ENCODE measurements at places on chromosomes 4 and X. TPM values are rescaled to one million over a fixed set of nuclear protein-coding genes. Genes with fewer than 3 reads are reported as not detected.

DNA sequence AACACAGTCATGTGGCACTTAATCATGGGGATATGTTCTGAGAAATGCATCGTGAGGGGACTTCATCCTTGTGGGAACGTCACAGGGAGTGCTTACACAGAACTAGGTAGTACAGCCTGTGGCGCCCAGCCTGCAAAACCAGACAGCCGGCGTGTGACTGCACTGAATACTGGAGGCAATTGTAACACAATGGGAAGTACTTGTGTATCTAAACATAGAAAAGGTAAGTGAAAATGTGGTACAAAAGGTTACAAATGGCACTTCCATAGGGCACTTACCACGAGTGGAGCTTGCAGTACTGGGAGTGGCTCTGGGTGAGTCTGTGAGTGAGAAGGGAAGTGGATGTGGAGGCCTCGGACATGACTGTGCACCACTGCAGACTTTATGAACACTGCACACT is 5.2 kb downstream of the TLR3 start:
- DNase-seq, result no peak

- peak; percentile 46 for DNase-seq
Observed at GRCh38 chrX:39616098-39616729, 481.5 kb downstream of the BCOR start.

DNA sequence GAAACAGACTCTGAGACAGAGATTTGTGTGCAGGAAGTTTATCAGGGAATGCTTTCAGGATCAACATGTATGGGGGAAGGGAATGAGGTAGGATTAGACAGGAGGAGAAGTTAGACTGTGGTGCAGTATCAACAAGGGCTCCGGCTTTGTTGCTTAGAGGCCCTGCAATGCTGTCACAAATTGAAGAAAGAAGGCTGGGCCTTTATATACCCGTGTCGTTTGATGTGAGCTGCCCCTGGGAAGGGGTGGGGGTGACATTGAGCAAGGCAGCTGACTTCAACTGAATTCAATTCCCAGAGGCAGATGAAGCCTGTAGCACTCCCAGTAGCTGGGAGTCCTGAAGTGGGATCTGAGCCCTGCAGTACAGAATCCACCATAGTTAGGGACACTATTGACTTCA is 29.5 kb upstream of the USP9X start:
- no peak for DNase-seq

DNA sequence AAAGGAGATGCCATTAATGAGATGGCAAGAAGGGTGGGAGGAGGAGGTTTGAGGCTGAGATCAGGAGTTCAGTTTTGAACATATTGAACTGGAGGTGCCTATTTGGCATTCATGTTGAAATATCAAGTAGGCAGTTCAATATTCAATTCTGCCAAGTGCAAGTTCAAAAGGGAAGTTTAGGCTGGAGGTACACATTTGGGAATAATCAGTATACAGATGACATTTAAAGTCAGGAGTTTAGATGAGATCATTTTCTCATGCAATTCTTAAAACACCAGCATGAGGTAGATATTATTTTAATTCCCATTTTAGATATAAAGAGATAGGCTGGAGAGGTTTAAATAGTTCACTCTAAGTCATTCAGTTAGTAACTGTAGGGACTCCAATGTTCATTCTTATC is 26.1 kb downstream of the COQ2 start:
- DNase-seq, result no peak

DNA sequence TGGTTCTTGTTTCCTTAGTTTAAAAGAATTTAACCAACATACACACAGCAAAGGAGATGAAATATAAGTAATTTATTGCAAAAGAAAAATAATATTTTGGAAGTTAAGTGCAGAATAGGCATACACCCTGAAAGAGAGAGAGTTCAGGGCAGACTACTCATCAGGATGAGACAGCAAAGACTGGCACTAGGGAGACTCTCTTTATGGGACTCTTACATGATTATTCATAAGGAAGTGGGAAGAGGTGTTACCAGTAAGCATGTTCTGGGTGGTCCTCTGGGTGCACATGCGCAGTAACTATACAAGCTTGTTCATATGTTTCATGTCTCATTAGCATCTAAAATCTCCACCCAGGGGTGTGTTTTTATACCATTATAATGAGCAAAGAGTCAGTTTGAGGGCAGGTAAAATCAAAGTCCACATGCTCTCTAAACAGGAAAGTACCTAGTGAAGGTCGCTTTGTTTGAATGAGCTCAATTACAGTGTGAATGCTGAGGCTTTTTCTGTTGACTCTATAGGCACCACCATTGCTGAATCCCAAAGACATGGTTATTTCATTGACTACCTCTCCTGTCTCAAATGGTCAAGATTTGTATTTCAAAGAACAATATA is 38.2 kb upstream of the PRDM5 start:
- DNase-seq, result no peak

DNA sequence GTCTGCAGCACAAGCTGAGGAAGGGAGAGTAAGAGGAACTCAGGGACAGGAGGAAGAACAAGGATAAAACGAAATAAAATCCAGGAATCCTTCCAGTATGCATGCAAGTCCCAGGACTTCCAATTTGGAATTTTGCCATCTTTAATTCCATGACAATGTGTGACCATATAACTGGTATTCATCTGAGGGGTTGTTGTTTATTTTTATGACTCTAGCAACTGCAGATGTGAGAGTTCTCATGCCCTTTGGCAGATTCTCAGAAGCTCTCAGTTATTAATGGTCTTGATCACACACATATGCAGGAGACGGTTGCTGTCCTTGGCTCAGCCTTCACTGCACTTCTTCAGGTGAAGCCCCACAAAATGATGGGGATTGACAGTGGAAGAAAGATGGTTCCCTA is 148.2 kb downstream of the SMIM20 start:
- peak; percentile 51 for DNase-seq

DNA sequence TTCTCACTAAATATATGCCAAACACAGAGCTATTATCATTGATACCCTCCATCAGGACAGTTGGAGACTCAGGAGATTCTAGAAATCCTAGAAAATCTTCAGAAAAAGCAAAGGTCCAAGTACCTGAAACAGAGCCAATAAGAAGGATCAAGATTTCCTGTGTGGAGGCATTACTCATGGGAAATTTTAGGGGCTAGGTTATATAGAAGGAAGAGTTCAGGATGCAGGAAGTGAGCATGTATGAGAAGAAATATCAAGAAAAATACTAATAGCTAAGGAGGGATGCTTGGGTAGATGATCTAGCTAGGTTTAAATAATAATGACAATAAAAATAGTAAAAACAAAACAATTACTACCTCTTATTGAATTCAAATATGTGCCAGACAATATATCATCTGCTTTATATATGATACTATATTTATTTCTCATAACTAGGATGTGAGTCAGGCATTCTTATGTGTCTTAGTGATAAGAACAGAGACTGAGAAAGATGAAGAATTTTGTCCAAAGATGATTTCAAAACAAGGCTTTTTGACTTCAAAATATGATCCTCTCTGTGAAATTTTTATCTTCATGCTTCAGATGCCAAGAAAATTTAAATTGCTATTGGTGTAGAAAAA is 66.4 kb upstream of the HHIP start:
- no peak for DNase-seq

DNA sequence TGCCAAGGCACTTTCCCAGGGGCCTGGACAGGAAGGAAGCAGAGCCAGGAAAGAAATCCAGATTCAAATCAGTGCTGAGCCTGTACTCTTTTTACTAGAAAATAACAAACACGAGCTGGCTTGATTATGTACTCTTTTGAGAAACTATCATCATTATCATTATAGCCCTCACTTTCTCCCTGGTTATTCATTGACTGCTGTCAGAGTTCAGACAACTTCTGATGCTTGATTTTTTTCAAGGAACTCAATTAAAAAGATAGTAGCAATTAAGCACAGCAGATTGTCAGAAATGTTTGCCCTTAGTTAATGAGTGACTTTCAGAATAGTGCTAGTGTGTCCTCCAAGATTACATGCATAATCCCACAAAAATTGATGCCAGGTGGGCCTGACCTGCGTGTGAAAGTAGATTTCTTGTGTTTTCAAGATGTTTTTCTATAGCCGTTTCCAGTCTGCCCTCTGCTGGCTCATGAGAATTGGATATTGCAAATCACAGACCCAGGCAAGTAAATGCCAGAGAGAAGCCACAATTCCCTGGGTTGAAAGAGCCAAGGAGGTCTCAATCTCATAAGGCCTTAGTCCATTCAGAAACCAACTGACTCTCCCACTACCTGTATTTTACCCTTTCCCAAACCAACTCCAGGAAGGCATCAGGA is 14.3 kb upstream of the PNPLA4 start:
- DNase-seq, result no peak

- peak; percentile 14 for DNase-seq
Observed at GRCh38 chrX:30504309-30504708, 73.3 kb downstream of the TASL start.

GRCh38 chrX:48493890-48494364 is 14.9 kb upstream of the PORCN start:
- DNase-seq, result no peak

GRCh38 chr4:11701966-11702725 is 273.5 kb upstream of the HS3ST1 start:
- DNase-seq, result no peak

DNA sequence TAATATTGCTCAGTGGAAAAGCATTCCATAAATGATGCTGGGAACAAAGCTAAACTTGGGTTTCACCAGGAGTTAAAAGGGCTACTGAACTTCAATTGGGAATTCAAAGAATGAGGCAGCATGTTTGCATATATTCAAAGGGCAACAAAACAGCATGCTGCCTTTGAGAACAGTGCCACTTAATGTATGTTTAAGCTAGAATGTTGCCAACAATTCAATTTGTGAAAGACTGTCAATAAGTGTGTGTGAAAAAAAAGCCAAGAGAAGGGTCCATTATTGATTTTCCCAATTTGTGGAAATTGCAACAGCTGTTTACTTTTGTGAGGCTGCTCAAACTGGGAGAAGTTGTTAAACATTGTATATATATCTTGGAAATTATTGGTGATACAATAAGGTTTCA is 701.9 kb upstream of the ACTRT1 start:
- no peak for DNase-seq

GRCh38 chr4:24722026-24722568 is 73.3 kb upstream of the SOD3 start:
- DNase-seq, result no peak

GRCh38 chr4:61783050-61783449 is 582.9 kb downstream of the ADGRL3 start:
- DNase-seq, result no peak

GRCh38 chr4:48798117-48798516 is 18.0 kb upstream of the FRYL start:
- no peak for DNase-seq

DNA sequence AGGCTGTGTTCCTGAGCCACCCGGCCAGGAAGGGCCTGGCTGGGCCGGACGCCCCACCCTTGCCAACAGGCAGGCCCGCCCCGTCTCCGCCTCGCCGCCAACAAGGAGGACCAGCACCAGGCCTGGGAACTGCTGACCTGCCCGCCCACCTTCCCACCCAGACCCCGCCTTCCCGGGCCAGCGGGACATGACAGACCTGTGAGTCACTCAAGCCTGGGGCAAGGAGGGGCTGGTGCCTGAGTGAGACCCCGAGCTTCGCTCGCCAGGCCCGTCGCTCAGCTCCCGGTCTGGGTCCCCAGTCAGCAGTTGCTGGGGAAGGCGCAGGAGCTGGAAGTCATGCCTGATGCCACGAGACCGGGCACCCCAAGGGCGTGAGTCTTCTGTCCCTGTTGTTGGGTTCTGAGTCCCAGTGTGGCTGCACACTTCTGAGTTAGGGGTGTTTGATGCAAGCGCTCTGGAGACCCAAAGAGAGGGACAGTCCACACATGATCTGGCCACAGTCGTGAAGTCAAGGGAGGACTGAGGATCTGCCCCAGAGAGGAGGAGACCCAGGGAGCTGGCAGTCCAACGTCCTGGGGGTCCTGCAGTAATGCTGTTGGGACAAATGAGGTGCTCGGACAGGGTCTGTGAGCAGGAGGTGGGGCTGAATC is at the start of gene DNASE1L1:
Gene DNASE1L1, minus strand, starts transcription at position 33 of the 650 bp plus-strand sequence. CDS start 3,686 bp downstream, outside the sequence.
- DNase-seq, result no peak

DNA sequence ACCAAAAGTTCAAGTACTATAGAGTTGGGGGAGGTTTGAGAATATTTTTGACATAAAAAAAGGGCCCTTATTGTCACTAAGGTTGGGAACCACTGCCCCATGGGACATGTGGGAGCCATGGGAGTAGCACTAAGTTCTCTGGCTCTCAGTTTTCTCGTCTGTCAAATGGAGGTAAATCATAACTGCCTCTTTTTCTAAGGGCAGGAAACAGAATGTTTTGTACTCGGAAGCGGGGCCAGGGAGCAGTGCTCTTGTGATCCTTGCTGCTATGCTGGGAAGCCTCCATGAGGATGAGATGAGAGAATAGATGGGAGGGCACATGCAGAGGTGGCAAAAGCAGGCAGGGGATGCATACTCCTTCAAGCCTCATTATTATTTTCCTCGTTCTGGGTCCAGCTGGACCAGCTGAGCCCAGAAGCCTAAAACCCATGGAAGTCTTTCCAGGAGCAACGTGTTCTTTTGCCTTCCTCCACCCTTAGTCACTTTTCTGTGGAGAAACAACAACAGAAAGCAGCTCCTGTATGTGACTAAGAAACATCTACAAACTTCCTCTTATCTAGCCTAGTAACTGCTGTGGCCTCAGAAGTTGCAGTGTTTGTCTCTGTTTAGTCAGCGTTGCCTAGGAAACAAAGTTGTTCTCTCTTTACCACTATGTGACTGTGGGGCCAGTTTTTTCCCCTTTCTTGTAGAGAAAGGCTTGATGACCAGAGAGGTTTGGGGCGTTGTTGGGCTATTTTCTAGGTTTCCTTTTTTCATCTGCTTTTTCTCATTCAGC is 64.8 kb downstream of the TSC22D3 start:
- DNase-seq, result peak; percentile 73

DNA sequence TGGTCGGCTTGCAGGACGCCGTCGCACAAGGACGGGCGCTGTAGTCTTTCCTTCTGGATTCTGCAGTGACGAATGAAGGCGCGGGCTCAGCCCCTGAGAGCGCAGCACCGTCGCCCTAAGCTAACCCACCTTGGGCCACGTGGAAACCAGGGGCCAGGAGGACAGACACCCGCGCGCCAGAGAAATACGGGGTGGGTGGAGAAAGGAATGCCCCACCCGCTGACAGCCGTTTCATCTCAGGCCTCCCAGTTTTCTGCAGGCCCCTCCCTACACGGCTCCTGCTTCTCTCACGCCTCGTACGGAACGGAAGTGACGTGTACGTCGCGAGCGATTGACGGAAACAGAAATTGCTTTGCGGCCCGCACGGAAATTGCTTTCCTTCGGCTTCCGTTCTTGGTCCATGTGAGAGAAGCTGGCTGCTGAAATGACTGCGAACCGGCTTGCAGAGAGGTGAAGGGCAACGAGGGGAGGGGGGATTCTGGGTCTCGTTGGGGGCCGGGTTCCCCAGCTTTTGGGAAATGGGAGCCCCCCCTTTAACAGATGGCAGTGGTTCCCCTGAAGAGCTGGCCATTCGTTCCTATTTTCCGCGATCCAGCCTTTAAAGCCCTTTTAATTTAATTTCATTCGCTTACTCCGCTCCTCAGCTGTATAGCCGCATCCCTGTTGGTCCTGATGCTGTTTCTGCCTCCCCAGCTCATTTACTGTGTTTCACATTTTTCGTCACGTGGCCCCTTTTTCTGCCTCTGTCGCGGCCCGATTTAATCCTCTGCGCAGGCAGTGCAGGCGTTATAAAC is at the start of gene UTP14A:
Gene UTP14A, plus strand, starts transcription at position 378 of the 794 bp plus-strand sequence. Its CDS starts 47 bp downstream, at position 425.
- DNase-seq, result peak; percentile 90

Gene SMR3B
- not detected for polyA plus RNA-seq

Gene P2RY10
- 0.54 TPM for polyA plus RNA-seq

Gene CXorf66
- polyA plus RNA-seq, result not detected

Gene IL15
- polyA plus RNA-seq, result 7.0 TPM

Gene VEGFC
- 8.4 TPM for polyA plus RNA-seq

Gene SLC38A5
- polyA plus RNA-seq, result 6.7 TPM

Gene DMP1
- not detected for polyA plus RNA-seq

Gene SRPX
- polyA plus RNA-seq, result 54.1 TPM

Gene DDX60
- 5.0 TPM for polyA plus RNA-seq

Gene HPRT1
- polyA plus RNA-seq, result 19.0 TPM

Gene CSAG2
- polyA plus RNA-seq, result not detected

Gene CLIC2
- 6.4 TPM for polyA plus RNA-seq

All from hindlimb muscle (tissue), 1 donor.